ENCODE measurements at places on chromosomes 1 and 21.

- peak; percentile 28 for DNase-seq
Observed at GRCh38 chr1:159881622-159882526, 18.1 kb downstream of the CFAP45 start.

DNA sequence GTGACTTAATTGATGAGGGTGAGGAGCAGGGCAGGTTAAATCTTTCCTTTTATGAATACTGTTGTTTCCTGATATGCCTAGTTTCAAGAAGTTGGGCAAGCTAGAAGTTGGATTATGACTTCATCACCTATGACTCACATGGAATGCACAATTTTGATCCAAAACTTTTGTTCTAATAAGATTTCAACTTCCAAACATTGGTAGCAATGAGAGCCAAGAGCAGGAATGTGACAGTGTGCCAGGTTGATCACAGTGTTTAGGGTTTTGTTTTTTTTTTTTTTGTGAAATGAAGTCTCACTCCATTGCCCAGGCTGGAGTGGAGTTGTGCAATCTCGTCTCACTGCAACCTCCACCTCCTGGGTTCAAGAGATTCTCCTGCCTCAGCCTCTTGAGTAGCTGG is 349.4 kb downstream of the DUSP10 start:
- no peak for DNase-seq

DNA sequence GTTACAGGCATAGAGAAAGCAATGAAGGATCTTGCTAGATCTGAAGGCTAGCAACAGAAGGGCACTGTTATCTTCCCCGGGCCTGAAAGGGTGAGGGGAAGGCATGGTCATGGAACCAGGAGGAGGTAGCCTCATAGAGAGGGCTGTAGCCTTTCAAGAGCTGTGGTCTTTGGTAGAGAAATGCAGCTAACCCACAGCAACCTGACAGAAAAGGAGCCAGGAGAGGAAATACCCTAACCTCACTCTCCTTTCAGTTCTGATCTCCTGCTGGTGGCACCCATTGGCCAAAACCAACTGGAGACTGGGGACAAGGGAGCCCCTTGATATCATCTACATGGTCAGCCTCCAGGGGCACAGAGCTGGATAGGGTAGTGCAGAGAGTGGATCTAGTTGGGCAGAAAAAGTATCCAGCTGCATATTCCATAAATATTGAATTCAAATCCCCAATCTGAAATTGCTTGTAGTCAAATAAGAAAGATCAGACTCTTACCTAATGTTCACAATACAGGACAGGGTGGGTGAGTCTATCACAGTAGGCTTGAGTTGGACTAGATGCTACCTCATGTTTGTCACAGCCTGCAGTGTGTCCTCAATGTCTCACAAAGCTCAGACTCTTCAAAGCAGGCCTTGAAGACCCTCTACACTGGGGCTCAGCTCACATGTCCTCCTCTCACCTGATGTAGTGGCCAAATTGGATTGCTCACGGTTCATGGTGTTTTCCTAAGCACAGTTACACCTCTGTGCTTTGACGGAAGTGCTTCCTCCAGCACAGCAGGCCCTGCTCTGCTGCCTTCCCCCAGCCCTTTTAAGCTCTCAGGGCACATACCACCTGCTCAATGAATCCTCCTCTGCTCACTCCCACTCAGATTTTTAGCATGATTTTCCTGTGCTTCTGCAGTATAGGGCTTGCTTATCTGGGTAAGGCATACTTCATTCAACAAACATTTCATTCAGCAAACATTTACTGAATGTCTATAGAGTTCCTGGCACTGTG is 74.1 kb upstream of the JUN start:
- peak; percentile 10 for DNase-seq

- DNase-seq: no peak
Observed at GRCh38 chr1:11841245-11842153, 6.1 kb downstream of the NPPA start.

GRCh38 chr21:29168891-29169315 is 38.5 kb downstream of the MAP3K7CL start:
- no peak for DNase-seq

DNA sequence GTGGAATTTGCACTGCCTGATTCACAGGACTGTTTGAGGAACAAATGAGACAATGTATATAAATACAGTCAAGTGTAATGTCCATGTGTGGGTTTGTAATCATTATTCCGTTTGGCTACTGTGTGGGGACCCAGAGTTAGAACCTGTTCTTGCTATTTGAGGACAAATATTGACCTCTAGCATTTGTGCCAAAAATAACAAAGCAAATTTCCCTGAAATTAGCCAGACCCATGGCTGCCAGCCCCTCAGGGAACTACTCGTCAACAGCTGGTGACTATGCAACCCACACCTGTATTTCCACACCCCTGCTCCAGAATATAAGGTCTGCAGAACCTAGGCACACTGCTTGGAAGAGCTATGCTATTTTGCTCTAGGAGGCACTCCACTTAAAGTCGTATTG is 70.7 kb downstream of the KCNJ6 start:
- no peak for DNase-seq

GRCh38 chr1:172824209-172824608 is 165.3 kb downstream of the FASLG start:
- no peak for DNase-seq

GRCh38 chr1:79852004-79852403 is 845.5 kb upstream of the ADGRL4 start:
- no peak for DNase-seq
